C1 segment of cervical spinal cord (tissue), 14 donors: ENCODE measurements at places on chromosomes 16 and 17.

GRCh38 chr16:31083556-31083955 is 5.2 kb downstream of the PRSS53 start:
- DNase-seq = no peak

DNA sequence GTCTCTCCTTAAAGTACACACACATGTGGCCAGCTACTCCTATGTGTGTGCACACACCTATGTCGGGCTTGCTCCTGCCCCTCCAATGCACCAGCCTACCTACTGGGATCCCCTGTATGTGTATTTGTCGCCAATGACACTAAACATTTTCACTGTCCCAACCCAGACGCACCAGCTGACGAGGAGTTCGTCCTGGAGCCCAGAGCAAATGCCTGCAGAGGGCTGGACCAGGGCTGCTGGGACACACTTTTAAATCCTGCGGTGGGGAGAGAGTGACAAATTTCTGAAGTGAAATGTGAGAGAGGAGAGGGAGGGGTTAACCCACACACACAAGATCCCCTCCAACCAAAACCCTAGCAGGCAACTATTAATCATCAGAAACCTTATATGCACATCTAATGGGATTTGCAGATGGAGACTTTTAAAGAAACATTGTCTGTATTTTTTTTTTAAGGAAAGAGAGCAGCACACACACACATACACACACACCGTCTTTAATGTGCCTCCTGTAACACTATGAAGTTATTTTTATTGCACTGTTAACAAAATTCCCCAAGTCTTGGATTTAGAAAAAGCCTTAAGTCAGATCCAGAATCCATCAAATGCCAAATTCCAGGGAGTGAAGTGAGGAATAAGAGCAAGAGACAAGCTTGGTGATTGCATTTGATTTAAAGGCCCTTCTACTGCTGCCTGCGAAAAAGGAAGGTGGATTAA is at the start of gene MEOX1:
MEOX1 (minus strand) TSS at position 224 of the 714 bp plus-strand sequence. CDS start 388 bp downstream, outside the sequence.
- DNase-seq = no peak

GRCh38 chr16:88742896-88743605 is 36.7 kb downstream of the CTU2 start:
- no peak for DNase-seq

- DNase-seq = no peak
Measured at GRCh38 chr16:48537275-48537674, 72.7 kb downstream of the N4BP1 start.

DNA sequence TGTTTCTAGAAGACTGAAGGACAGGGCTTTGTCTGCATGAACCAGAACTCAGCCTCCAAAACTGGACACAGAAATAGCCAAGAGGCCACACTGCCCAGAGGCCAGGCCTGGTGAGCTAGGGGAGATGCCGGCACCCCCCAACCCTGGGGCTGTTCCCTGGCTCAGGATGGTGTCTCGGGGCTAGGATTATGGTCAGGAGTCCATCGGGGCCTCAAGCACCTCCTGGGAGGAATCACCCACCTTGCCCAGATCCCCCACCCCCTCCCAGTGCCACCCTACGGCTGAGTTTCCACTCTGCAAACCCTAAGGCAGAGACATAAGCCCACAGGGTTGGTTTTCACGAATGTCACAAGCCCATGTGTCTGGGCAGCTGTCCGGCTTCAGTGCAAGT is 37.2 kb downstream of the SLC7A5 start:
- no peak for DNase-seq

DNA sequence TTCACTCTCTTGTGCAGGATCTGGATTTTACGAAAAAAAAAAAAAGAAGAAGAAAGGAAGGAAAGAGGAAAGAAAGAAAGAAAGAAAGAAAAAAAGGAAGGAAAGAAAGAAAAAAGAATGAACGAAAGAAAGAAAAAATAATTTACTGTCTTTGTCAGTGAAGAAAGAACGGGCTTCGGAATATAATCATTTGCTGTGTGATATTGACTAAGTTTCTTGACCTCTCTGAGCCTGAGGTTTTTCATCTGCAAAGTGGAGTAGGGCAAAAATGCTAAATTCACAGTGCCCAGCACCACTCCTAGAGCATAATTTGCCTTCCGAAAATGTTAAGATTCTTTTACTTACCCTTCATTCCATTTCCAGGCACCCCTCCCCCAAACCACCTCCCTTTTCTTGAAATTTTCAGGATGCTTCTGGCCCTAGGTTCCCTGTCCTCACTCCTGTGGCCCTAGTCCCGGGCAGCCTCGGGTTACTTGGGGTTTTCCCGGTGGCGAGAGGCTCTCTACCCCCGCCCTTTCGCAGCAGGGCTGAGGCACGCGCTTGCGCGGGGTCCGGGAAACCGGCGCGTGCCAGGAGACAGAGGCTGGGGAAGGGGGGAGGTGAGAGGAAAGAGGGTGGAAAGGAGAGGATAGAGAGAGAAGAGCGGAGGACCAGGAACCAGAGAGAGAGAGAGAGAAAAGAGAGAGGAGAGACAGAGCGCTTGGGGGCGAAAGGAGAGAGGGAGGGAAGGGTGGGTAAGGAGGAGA is at the start of gene CNTNAP1:
CNTNAP1 (plus strand) TSS at position 556 of the 746 bp plus-strand sequence. CDS start 299 bp downstream, outside the sequence.
- no peak for DNase-seq

GRCh38 chr17:50095626-50096037 is 481 bp downstream of the PDK2 start:
- no peak for DNase-seq

DNA sequence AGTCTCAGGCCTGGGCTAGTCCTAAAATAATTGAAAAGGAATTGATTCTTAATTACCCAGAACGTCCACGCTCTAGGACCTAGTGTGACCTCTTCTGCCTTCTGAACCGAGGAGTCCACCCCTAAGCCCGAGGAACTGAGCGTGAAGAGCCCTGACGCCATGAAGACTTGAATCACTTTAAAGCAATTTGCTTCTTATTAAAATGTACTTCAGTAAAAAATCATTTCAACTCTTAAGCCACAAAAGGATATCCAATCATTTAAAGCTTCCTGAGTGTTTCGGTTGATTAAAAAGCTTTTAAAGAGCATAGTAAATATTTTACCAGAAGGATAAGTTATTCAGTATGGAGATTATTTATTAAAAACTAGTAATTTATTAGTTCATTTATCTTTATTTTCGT is 11.6 kb downstream of the HSBP1 start:
- no peak for DNase-seq

- no peak for DNase-seq
Measured at GRCh38 chr17:148757-149156, 11.4 kb downstream of the SCGB1C2 start.

GRCh38 chr17:8073627-8074484 is 13.7 kb downstream of the ALOX12B start:
- no peak for DNase-seq

DNA sequence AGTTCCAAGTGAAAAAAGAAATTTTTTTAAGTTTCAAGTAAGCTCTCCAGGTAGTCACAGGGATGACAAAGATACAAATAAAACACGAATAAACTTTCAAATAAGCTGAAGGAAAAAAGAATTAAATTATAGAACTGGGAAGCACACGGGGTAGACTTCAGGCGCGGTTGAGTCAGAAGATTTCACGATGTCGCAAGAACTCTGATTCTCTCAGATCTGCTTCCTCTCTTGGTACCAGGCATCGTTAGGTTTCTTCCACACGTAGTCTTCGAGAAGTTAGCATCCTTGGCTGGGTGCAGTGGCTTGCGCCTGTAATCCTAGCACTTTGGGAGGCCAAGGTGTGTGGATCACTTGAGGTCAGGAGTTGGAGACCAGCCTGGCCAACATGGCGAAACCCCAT is 784.1 kb upstream of the RBFOX1 start:
- no peak for DNase-seq
